ENCODE measurements at places on chromosomes 6 and 20.

- DNase-seq: no peak
These were observed 2.8 kb upstream of the NSFL1C start for GRCh38 chr20:1469306-1469905.

- DNase-seq: no peak
These were observed 709.9 kb downstream of the TFAP2A start for GRCh38 chr6:9704989-9705388.

DNA sequence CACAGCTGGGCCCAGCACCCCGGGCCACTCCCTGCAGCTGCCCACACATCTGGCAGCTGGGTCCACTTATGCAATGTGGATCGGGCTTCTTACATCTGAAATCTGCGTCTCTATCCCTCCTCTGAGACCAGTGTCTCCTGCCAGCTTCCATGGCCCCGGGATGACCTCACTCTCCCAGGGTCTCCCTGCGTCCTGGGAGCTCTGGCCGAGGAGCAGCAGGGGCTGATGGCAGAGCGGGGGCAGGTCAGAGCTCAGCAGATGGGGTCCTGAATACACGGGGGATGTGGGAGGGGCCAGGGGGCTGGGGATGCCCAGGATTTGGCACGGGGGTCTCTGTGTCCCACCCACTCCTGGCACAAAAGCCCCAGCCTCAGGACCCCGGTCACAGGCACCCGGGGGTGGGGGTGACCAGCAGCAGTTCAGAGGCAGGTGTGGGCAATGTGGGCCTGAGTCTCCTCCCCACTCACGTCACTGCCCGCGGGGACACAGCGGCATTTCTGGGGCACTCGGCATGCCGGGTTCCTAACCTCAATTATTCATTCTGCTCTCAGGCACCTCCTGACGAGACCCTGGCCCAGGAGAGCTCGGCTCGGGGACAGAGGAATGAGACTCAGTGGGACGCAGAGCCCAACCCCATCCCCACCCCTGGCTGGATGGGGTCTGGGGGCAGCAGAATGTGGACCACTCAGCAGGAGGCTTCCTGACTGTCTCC lies 16.4 kb downstream of the CHRNA4 start:
- no peak for DNase-seq

DNA sequence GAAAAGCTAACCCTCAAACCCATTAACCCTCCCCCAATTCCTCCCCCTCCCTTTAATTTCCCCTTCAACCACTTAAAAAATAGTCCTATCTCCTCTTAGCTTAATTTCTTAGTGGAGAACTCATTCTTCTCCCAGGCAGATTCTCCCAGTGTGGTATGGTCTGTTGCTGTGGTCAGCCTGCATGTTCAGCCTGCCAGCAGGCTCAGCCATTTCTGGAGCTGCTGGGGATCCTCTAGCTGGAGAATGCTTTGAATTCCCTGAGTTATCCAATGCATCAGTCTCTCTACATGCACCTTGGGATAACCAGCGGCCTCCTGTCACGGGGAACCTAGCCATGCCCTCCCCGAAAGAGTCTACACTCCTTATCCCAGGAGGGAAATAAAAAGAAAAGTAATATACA lies 375.4 kb upstream of the RSPO3 start:
- DNase-seq: no peak

- DNase-seq: no peak
These were observed 52.7 kb downstream of the GOPC start for GRCh38 chr6:117549611-117550010.

DNA sequence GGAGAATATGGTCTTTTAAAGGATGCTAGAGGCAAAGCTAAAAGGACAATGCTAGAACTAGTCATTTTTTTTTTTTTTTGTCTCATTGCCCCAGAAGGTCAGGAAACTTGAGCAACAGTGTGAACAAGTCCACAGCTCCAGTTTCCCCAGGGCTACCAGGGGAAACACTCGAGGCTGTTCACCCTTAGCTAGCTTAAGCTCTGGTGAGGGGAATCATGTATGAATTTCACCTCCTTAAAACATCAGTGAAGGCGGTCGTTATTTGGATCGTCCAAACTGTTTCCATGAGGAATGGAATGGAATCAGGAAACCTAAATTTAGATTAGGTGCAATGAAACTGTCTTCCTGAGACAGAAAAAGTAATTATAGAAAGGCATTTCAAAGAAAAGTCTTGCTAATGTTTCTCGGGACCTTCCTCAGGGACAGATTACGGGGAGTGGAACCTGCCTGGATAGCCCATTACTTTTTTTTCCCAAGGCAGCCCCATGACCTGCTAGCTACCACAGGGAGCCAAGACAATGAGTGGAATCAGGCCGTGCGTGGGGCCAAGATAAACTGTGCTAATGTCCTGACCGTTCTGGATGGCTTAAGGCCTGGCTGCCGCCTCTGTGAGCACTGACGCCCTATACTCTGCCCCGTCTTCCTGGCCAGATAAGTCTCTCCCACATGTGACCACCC lies 164.8 kb upstream of the SGK1 start:
- DNase-seq: no peak

Data from hepatic stellate cell (primary cell).